GM19239 (cell line): ENCODE measurements at places on chromosomes 6 and 20.

GRCh38 chr6:131916847-131917246 lies 34.3 kb downstream of the CCN2 start:
- no peak for DNase-seq

GRCh38 chr6:1285956-1286355 lies 25.9 kb upstream of the FOXQ1 start:
- DNase-seq: no peak

- no peak for DNase-seq
Measured at GRCh38 chr6:145891126-145891525, 73.0 kb downstream of the SHPRH start.

DNA sequence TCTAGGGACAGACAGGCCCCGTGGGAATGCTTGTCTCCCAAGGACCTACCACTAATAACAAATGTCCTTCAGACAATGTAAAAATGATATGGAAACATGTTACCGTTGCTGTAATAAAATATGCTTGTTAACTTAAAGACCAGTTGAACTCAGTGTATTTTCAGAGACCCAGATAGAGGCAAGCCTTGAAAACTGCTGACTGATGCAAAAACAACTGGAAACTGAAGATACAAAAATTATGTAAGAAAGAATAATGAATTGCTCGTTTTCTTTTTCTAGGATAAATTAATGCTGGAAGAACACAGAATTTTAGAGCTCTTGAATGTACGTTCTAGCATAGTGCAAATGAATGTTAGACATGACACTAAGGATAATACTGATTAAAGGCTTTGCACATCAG lies 311.5 kb upstream of the MAN1A1 start:
- no peak for DNase-seq

GRCh38 chr20:5908981-5909380 lies 41.4 kb downstream of the TRMT6 start:
- DNase-seq: no peak

DNA sequence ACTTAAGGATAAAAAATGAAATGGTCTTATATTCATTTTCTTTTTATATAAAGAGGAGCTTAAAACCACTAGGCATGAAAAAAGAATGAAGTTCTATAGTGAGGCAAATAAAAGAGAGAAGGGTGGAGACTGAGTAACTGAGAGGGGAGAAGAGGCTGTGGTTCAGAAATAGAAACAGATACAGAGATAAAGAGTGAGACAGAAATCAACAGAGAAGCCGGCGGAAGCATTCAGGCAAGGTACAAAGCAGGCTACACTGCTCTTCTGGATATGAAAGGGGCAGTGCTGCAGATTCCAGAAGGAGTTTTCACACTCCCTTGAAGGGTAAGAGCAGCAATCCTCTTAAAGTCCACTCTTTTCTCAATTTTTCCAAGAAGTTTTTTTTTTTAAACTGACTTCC lies 29.9 kb downstream of the NFATC2 start:
- DNase-seq: no peak

GRCh38 chr20:38883081-38883980 lies 42.9 kb upstream of the FAM83D start:
- no peak for DNase-seq

GRCh38 chr6:158609455-158610155 lies 34.9 kb downstream of the DYNLT1 start:
- DNase-seq: no peak

DNA sequence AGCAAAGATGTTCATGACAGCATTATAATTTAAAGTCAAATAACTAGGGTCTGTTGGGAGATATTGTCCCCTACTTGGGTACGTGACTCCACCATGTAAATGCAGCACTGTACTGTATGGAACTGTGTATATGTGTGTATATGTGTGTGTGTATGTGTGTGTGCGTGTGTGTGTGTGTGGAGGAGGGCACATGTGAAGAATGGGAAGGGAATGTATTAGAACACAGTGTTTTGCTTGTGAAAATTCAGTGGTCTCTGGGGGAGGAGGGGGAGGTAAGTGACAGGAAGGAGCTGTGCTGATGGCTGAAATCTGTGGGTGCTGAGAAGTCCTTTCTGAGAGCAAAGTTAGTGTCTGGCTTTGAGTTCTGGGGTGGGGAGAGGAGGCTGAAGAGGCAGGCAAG lies 23.9 kb upstream of the VEGFA start:
- no peak for DNase-seq

GRCh38 chr6:34490390-34491090 lies 24.7 kb downstream of the PACSIN1 start:
- no peak for DNase-seq

- DNase-seq: no peak
Measured at GRCh38 chr6:134819236-134819635, 130.7 kb downstream of the ALDH8A1 start.

GRCh38 chr6:2129182-2129621 lies 116.2 kb downstream of the GMDS start:
- DNase-seq: peak; percentile 15

GRCh38 chr6:169047345-169047744 lies 206.3 kb downstream of the THBS2 start:
- DNase-seq: no peak
